Mesothelial cell of epicardium (in vitro differentiated cells): ENCODE measurements at places on chromosomes 1 and 21. TPM values are rescaled to one million over a fixed set of nuclear protein-coding genes. Genes with fewer than 3 reads are reported as not detected.

The PAPPA2 gene
- 0.25 to 1.00 TPM (median 0.32 TPM) in 3 replicates for total RNA-seq

The KRTAP19-3 gene
- not detected in 3 replicates for total RNA-seq

The SLC6A17 gene
- 1.4 to 1.6 TPM (median 1.6 TPM) in 3 replicates for total RNA-seq

The FAM229A gene
- 12.5 to 12.9 TPM (median 12.5 TPM) in 3 replicates for total RNA-seq

The GJA9 gene
- not detected in 3 replicates for total RNA-seq

The SVBP gene
- 44.3 to 48.1 TPM (median 45.4 TPM) in 3 replicates for total RNA-seq

DNA sequence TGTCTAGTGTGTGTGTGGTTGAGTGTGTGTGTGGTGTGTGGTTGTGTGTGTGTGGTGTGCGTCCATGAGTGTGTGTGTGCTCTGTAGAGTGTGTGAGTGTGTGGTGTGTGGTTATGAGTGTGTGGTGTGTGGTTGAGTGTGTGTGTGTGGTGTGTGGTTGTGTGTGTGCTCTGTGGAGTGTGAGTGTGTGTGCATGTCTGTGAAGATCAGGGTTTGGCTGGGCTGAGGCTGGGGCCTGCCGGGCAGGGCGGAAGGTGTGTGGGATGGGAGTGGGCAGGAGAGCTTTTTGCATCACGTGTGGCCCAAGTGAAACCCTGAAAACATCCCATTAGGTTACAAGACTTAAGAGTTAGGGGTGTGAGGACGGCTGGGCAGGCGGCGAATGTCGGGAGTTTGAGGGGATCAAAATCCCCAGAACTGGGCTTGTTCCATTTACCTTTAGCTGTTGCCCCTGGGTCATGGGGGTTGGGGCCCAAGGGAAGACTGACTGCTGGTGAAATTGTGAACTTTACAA lies 2.9 kb upstream of the FCMR start:
- H3K27me3 ChIP-seq: peaks cover 5% of the 10 kb centered on the region
- no peaks in the 10 kb centered on the region for H3K36me3 ChIP-seq
- no peak overlapping the region for H3K27ac ChIP-seq

GRCh38 chr1:7517611-7518330 lies 253.3 kb upstream of the VAMP3 start:
- no peak overlapping the region for H3K4me3 ChIP-seq
- H3K4me1 ChIP-seq: no peaks in the 10 kb centered on the region
- H3K27me3 ChIP-seq: peaks cover 49% of the 10 kb centered on the region

- H3K4me1 ChIP-seq: peaks cover 23% of the 10 kb centered on the region
- DNase-seq: no peak
- no peaks in the 10 kb centered on the region for H3K27me3 ChIP-seq
- no peaks in the 10 kb centered on the region for H3K36me3 ChIP-seq
Measured at GRCh38 chr1:186765446-186765845, 63.3 kb upstream of the PLA2G4A start.

- H3K36me3 ChIP-seq: no peaks in the 10 kb centered on the region
- no peaks in the 10 kb centered on the region for H3K4me1 ChIP-seq
- no peak overlapping the region for H3K4me3 ChIP-seq
- DNase-seq: no peak
- H3K27ac ChIP-seq: no peak overlapping the region
Measured at GRCh38 chr1:213936571-213936970, 51.2 kb upstream of the PROX1 start.

GRCh38 chr1:147890177-147890790 lies 12.3 kb upstream of the GJA8 start:
- DNase-seq: peak; percentile 71
- peaks cover 9% of the 10 kb centered on the region for H3K4me1 ChIP-seq
- no peaks in the 10 kb centered on the region for H3K36me3 ChIP-seq
- H3K27me3 ChIP-seq: peaks cover 6% of the 10 kb centered on the region
- H3K4me3 ChIP-seq: no peak overlapping the region

- no peak for DNase-seq
- no peaks in the 10 kb centered on the region for H3K36me3 ChIP-seq
- no peak overlapping the region for H3K27ac ChIP-seq
Measured at GRCh38 chr1:199279067-199279466, 640.2 kb downstream of the PTPRC start.

GRCh38 chr1:147729315-147729714 lies 31.1 kb downstream of the GJA5 start:
- H3K36me3 ChIP-seq: no peaks in the 10 kb centered on the region
- H3K27ac ChIP-seq: no peak overlapping the region
- DNase-seq: no peak
- no peaks in the 10 kb centered on the region for H3K4me1 ChIP-seq
- H3K27me3 ChIP-seq: peaks cover 5% of the 10 kb centered on the region

DNA sequence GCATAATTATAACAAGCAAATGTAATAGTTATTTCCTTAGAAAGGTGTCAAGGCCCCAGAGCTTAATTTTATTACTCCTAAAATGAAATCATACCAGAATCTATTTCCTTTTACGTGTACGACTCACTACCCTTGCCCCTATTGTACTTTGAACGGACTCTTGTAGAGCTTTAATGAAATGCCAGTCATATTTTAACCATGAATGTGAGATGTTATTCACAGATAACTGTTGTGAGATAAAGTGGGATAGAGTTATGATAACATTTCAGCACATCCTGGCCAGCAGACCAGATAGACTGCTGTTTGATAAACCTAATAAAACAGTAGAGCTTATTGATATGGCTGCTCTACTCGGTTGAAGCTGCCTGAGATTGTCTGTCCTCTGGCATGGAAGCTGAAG lies 500.8 kb upstream of the PBX1 start:
- H3K4me1 ChIP-seq: peaks cover 35% of the 10 kb centered on the region
- no peak overlapping the region for H3K4me3 ChIP-seq
- H3K27me3 ChIP-seq: no peaks in the 10 kb centered on the region
- H3K27ac ChIP-seq: peak overlapping the region; percentile 13
- DNase-seq: no peak
- H3K36me3 ChIP-seq: no peaks in the 10 kb centered on the region

- H3K4me1 ChIP-seq: peaks cover 11% of the 10 kb centered on the region
- peaks cover 1% of the 10 kb centered on the region for H3K36me3 ChIP-seq
- no peak overlapping the region for H3K4me3 ChIP-seq
- no peaks in the 10 kb centered on the region for H3K27me3 ChIP-seq
- peak overlapping the region; percentile 10 for H3K27ac ChIP-seq
Measured at GRCh38 chr1:191346381-191346780, 811.9 kb upstream of the RGS18 start.

GRCh38 chr1:226637147-226637935 lies 88.8 kb downstream of the STUM start:
- H3K36me3 ChIP-seq: peaks cover 4% of the 10 kb centered on the region
- no peaks in the 10 kb centered on the region for H3K27me3 ChIP-seq
- no peak overlapping the region for H3K4me3 ChIP-seq
- no peaks in the 10 kb centered on the region for H3K4me1 ChIP-seq

DNA sequence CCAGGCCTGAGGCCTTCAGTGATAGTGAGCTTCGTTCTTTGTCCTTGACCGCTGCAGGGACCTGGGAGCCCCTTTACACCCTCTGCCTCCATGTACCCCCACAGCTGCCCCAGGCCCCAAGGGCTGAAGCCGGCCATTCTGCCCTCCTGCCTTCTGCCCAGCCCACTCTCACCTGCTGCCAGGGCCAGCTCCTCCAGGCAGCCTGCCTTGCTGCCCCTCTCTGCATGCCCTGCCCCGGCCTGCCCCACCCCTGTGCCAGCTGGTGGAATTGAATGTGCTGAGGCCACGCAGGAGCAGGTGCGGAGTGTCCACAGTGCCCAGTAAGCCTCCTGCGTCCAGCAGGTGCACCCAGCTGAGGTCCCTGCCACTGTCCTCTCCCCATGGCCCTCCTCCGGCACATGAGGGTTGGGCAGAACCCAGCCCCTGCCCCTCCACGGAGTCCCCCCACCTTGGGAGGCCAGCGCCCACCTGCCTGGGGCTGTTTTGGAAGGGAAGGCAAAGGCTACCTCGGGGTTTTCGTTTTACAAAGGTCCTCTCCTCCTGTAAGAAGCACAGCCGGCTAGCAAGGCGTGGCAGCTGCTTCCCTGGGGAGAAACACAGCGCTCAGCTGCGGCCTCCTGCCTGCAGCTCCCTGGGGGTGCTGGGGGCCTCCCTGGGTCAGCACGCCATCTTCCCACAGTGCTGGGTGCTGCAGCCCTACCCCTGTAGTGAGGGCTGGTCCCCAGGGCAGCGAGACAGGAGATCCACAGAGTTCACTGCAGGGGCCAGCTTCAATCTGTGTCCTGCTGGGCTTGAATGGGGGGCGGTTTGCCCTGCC lies 21.0 kb downstream of the MMEL1 start:
- H3K27me3 ChIP-seq: peaks cover 9% of the 10 kb centered on the region
- peak; percentile 36 for DNase-seq
- H3K36me3 ChIP-seq: no peaks in the 10 kb centered on the region

DNA sequence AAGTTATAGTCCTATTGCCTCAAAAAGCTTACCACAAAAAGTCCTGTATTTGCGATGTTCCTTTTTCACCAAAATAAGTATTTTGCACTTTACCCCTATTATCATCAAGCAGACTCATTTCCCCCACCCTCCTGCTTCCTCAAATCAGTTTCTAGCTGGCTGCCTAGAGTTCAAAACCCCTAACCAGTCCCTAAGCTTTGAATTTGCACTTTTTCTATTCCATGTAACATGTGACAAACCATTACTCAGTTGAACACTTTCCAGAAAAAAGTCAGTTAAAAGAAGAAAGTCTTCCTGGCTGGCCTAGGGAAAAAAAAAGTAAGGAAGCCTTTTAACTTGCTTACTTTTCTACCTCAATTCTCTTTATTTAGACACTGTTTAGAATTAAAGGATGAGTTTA lies 8.2 kb downstream of the CEP170 start:
- no peak overlapping the region for H3K27ac ChIP-seq
- DNase-seq: no peak
- peaks cover 15% of the 10 kb centered on the region for H3K36me3 ChIP-seq
- H3K4me3 ChIP-seq: no peak overlapping the region

DNA sequence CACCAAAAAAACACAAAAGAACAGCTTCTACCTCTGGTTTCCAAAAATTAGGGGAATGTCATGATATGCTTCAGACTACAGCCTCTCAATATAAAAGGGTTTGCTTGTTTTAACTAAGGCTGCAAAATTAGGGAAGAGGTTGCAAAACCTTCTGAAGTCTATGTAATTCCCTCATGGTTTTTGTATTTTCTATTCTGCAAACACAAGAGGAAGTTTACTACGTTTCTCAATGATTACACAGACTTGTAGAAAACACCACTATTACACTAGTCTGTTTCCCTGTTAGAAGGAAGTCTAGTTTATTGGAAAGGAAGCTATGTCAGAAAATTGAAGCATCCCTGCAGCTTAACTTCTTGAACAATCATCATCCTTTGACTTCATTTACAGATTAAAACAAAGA lies 229.7 kb upstream of the FMN2 start:
- H3K27me3 ChIP-seq: no peaks in the 10 kb centered on the region
- H3K36me3 ChIP-seq: no peaks in the 10 kb centered on the region
- H3K4me3 ChIP-seq: no peak overlapping the region
- H3K27ac ChIP-seq: no peak overlapping the region
- DNase-seq: no peak
- H3K4me1 ChIP-seq: peaks cover 4% of the 10 kb centered on the region

DNA sequence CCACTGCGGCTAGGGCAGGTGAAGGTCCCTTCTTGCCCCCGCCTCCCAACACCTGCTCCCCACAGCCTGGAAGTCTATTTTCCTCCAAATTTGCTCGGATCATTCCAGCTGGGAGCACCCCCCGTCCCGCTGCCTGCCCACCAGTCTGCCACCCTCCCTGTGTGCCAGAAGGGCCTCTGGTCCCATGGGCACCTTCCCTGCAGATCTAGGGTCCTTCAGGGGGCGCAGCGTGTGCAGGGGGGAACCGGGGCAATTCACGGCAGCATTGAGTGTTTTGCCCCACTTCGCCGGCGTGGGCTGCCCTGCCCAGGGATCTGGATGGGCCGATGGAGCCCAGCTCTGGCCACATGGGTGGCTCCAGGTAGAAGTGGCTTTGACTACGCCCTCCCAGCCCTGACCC lies 26.3 kb upstream of the PEX10 start:
- peaks cover 2% of the 10 kb centered on the region for H3K4me1 ChIP-seq
- peaks cover 62% of the 10 kb centered on the region for H3K27me3 ChIP-seq
- no peak overlapping the region for H3K4me3 ChIP-seq
- H3K36me3 ChIP-seq: no peaks in the 10 kb centered on the region
- no peak overlapping the region for H3K27ac ChIP-seq

- no peak overlapping the region for H3K4me3 ChIP-seq
- no peak overlapping the region for H3K27ac ChIP-seq
- H3K4me1 ChIP-seq: peaks cover 19% of the 10 kb centered on the region
- H3K36me3 ChIP-seq: peaks cover 8% of the 10 kb centered on the region
Measured at GRCh38 chr1:183675381-183675780, 22.3 kb upstream of the APOBEC4 start.

GRCh38 chr1:1185101-1185765 lies 11.6 kb downstream of the TTLL10 start:
- peaks cover 9% of the 10 kb centered on the region for H3K27me3 ChIP-seq
- DNase-seq: no peak
- no peaks in the 10 kb centered on the region for H3K4me1 ChIP-seq

DNA sequence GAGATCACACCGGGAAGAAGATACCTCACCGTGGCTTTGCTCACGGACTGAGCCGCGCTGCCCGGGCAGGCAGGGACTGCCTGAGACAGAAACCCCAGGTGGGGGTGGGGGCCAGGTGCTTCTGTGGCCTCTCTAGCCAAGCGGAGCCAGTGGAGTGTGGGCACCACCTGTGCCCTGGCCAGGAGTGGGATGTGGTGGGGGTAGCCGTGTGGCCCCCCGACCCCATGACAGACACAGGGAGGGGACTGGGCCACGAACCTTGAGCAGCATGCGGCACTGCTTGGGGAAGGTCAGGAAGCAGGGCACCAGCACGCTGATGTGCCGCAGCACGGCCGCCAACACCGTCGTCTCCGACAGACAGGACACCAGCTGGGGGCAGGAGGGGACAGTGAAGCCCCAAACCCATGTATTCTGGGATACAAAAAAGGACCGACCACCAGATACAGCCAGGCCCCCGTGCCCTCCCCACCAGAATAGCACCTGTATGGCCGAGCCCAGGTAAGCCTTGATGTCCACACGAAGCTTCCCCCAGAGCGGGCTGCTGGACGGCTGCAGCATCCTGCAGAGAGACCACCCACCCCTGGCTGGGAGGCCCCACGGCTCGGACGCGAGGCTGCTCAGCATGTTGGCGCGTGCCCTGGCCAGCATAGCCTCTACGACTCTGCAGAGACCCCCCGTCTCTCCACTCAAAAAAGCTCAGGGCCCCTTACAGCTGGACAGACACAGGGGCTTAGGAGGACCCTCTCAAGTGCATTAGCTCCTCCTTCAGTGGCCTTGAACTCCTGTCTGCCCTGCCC lies 5.3 kb downstream of the NOC2L start:
- H3K4me3 ChIP-seq: no peak overlapping the region
- no peak overlapping the region for H3K27ac ChIP-seq
- no peaks in the 10 kb centered on the region for H3K27me3 ChIP-seq
- peaks cover 45% of the 10 kb centered on the region for H3K36me3 ChIP-seq

GRCh38 chr1:193359631-193360030 lies 173.2 kb upstream of the B3GALT2 start:
- no peak overlapping the region for H3K4me3 ChIP-seq
- peaks cover 12% of the 10 kb centered on the region for H3K4me1 ChIP-seq
- no peak for DNase-seq
- no peak overlapping the region for H3K27ac ChIP-seq
- H3K36me3 ChIP-seq: no peaks in the 10 kb centered on the region

DNA sequence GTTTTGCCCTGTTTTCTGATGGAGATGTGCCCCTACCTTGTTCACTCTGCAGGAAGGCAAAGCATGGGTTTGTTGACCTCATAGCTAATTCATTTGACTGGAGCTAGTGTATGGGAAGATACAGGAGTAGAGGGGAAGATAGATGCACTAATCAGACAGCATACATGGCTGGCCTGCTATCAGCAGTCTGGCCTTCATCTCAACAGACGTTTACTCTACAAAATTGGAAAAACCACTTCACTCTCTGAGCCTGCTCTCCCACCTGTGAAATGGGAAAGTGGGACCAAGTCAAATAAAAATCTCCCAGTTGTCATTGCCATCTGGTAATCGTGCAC lies 235.2 kb upstream of the RAB4A start:
- H3K4me1 ChIP-seq: peaks cover 37% of the 10 kb centered on the region
- no peaks in the 10 kb centered on the region for H3K27me3 ChIP-seq
- H3K4me3 ChIP-seq: no peak overlapping the region
- DNase-seq: no peak

- H3K4me3 ChIP-seq: no peak overlapping the region
- DNase-seq: no peak
- H3K4me1 ChIP-seq: peaks cover 16% of the 10 kb centered on the region
Measured at GRCh38 chr1:24301785-24302175, 17.4 kb upstream of the GRHL3 start.
